ENCODE measurements at places on chromosomes 2 and 18.

DNA sequence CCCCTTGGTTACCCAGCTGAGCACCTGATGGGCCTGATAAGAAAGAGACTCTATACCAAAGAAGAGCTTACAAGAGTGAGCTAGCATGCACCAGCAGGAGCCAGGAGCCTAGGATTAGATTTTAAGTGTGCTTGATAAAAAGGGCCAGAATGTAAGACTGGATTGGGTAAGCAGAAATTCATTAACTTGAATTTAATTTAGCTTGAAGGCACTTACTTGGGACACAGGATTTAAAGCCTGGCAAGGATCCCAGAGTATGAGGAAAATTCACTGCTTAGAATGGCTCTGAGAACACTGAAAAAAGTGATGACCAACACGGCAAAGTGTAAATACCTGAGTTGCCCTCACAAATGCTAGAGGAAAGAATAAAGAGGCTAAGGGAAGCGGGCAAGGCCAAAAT is 91.3 kb upstream of the RBBP8 start:
- DNase-seq = no peak

- no peak for DNase-seq
Observed at GRCh38 chr2:137705296-137705695, 259.0 kb upstream of the HNMT start.

DNA sequence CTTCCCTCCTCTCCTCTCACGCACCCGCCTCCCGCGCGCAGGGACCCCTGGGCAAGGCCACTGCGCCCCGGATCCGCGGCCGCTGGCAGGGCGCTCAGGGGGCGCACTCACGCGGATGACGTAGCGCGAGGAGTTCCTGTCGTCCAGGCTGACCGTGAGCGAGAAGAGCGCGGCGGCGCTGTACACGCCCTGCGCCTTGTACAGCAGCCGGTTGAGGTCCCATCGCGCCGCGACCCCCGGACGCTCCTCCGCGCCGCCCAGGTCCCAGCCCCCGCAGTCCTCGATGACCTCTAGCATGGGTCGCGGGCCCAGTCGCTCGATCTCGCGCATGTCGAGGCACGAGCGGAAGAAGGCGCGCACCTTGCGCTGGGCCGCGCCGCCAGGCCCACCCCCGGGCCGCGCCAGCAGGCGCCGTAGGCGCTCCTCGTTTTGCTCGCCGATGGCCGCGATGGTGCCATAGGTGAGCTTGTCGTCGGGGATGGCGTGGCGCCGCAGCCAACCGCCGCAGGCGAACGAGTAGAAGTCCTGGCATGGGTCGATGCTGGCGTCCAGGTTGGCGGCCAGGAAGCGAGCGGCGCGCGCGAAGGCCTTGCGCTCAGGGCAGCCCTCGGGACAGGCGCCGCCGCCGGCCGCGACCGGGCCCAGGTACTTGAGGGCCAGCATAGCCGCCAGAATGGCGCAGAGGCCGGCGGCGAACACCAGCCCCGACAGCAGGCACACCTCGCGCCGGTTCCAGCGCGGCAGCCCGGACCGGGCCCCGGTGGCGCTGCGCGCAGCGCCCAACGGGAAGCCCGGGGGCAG is 1.7 kb downstream of the ECEL1 start:
- DNase-seq = no peak

DNA sequence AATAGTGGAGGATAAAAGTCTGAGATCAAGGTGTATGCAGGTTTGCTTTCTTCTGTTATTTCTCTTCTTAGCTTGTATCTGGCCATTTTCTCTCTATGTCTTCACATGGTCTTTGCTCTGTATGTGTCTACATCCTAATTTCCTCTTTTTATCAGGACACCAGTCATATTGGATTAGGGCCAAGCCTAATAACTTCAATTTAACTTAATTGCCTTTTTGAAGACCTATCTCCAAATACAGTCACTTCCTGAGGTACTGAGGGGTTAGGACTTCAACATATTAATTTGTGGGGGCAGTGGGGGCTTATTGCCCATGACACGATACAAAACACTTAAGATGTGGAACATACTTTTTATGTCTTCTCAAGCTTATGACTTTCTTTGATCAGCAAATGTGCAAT is 632.9 kb upstream of the CELF4 start:
- no peak for DNase-seq

- DNase-seq = no peak
Observed at GRCh38 chr18:1872274-1872673, 699.0 kb downstream of the METTL4 start.

DNA sequence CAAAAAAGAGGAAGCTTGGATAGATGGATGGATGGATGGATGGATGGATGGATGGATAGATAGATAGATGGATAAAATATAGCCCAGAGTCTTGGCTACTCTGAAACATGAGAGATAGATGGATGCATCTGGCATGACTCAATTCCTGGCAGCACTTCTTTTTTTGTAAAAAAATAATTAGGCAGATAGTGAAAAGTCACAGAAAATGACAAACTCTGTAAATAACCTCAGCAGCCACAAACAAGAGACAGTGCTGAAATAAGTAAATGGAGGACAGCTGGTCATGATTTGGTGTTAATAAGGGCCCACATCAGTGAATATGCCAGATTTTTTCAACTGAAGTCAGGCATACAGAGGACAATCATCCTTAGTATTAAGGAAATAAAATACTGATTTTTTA is 585.0 kb upstream of the GCFC2 start:
- DNase-seq = no peak

GRCh38 chr2:217105733-217106649 is 246.1 kb upstream of the TNP1 start:
- peak; percentile 88 for DNase-seq

GRCh38 chr2:15555760-15556193 is 5.4 kb downstream of the NBAS start:
- DNase-seq = no peak

- DNase-seq = no peak
Observed at GRCh38 chr2:45267062-45267792, 258.0 kb upstream of the SIX2 start.

GRCh38 chr2:63712748-63713147 is 124.0 kb downstream of the MDH1 start:
- no peak for DNase-seq

- DNase-seq = no peak
Observed at GRCh38 chr2:119715409-119716283, 36.6 kb downstream of the TMEM177 start.

- no peak for DNase-seq
Observed at GRCh38 chr18:36186461-36187192, 670 bp upstream of the MOCOS start.

GRCh38 chr2:64615844-64616536 is 37.7 kb downstream of the SERTAD2 start:
- DNase-seq = no peak

GRCh38 chr18:48290162-48290926 is 118.8 kb downstream of the ZBTB7C start:
- DNase-seq = no peak

DNA sequence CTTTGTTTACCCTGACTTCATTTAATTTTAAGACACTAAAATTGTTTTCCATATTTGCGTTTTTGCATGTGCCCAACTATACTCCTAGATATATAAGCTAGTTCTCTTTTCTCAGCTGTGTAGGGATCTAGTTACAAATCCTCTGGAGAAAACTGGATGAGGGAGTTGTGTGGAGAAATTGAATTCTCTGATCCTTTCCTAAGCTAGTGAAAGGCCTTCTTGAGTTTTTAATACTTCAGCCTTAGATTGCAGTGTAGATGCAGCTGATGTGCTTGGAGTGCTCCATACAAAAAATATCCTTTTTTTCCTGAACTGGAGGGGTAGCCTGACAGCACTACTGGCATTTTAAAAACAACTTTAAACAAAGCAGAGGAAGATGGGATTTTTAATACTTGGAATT is 8.6 kb upstream of the MTX2 start:
- DNase-seq = no peak

DNA sequence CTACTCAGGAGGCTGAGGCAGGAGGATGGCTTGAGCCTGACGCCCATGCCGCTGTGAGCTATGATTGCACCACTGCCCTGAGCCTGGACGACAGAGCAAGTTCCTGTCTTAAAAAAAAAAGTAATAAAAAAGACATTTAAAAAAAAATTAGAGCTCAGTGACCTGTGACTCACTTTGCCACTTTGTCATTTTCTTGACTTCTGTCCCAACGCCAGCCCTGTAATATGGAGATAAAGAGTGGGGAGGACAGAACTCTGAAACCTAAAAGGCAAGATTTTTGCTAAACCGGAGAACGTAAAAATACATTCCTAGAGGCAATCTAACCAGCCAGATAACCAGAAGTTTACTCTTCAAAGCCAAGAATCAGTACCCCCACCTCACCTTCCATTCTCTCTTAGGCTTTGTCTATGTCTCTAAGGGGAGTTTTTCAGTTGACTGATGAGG is 49.0 kb downstream of the PRKRA start:
- DNase-seq = no peak

DNA sequence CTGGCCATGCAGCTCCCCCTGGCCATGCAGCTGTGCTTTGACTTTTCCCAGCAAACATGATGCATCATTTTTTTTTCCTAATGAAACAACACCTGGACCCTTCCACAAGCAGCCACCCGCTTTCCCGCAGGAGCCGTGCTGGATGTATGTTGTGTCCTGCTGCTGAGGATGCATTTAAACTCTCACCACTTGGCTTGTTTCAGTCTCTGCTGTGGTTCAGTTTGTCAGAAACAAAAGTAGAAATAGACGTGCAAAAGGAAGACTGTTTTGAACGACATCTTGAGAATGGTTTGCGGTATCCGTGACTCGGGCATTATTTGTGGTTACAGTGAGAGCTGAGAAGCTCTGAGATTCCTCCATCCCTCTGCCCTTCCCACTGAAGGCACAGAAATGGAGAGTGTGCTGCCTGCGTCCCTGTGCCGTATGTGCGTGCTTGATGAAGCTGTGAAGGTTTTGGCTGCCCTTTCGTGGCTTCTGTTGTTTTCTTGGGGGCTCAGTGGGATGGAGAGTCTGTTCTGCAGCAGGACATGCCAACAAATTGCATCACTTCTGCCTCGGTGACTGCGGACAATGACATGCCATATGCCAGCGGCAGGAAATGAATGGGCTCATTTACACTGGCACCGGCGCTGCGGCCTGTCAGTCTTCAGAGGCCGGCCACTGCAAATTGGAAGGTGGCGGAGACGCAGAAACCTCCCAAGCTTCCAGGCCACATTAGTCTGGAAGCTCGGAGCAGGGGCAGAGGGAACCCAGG is 417.7 kb upstream of the SALL3 start:
- DNase-seq = no peak

DNA sequence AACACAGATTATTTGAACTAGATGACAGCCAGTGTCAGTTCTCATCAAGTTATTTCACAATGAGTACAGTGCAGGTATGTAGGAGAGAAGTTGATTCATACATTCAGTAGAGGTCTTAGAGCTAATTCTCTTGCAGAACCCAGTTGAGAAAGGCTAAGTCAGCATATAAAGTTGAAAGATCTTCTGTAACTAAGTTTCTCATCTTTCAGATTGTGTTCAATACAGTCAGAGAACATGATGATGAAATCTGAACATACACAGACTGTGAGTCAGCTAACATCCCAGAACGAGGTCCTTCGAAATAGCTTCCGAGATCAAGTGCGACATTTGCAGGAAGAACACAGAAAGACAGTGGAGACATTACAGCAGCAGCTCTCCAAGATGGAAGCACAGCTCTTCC is 41.9 kb upstream of the LIMS1 start:
- DNase-seq = peak; percentile 93

DNA sequence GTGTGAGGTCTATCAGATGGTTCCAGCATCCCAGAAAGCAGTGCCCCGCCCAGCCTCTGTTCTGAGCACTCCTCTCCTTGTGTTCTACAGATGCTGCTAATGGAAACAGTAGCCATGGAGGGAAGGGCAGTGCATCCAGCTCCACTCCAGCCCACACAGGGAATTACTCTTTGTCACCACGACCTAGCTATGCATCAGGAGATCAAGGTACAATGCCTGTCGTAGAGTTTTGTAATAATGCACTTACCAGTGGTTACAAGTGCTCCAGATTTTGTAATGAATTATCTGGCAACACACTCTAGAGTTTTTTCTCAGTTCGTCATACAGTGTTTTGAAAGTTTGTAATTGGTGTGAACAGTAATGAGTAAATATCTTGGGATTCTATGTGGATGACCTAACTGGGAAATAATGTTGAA is 161.1 kb downstream of the ESCO1 start:
- peak; percentile 57 for DNase-seq

- DNase-seq = no peak
Observed at GRCh38 chr2:60159519-60159918, 393.9 kb downstream of the BCL11A start.

GRCh38 chr18:79962835-79963657 is 1.4 kb upstream of the HSBP1L1 start:
- no peak for DNase-seq

GRCh38 chr18:9055185-9055584 is 47.3 kb upstream of the NDUFV2 start:
- peak; percentile 46 for DNase-seq

GRCh38 chr18:67144329-67144728 is 372.2 kb downstream of the DSEL start:
- DNase-seq = no peak

- peak; percentile 37 for DNase-seq
Observed at GRCh38 chr18:61554946-61555361, 221.7 kb downstream of the CDH20 start.

GRCh38 chr2:155060896-155061295 is 362.4 kb downstream of the KCNJ3 start:
- no peak for DNase-seq

DNA sequence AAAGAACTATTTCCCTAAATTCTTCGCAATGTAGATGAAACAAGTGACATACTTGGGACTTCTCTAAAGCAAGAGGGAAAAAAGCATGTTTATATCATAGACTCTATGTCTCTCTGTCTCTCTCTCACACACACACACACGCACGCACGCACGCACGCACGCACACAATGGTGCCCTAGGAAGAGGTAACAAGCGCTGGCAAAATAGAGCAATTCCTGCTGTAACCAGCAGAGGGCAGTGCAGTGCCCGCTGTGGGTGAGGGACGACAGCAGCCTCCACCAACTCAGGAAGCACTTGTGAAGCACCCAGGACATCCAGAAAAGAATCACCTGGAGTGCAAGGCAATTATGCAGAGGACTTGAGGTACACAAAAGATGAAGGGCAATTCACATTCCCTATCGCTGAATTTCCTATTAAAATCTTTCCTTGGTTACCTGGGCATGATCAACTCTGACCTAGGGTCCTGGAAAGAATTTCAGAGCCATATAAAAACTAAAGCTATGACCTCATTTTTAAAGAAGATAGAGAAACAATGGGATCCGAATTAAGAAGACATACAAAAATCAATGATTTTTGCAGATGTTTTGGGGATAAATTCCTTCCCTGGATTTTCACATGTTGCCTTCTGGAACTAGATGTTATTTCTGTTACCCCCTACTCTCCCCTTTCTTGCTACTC is 166.4 kb downstream of the PDE11A start:
- DNase-seq = no peak

Data from non-pigmented ciliary epithelial cell (primary cell).